ENCODE measurements at places on chromosomes 6 and 20. TPM values are rescaled to one million over a fixed set of nuclear protein-coding genes. Genes with fewer than 3 reads are reported as not detected.

- no peaks in the 10 kb centered on the region for H3K4me1 ChIP-seq
- no peak for DNase-seq
- H3K27me3 ChIP-seq: no peaks in the 10 kb centered on the region
- no peak overlapping the region for H3K4me3 ChIP-seq
These were observed 166.1 kb upstream of the CST7 start for GRCh38 chr20:24782801-24783630.

DNA sequence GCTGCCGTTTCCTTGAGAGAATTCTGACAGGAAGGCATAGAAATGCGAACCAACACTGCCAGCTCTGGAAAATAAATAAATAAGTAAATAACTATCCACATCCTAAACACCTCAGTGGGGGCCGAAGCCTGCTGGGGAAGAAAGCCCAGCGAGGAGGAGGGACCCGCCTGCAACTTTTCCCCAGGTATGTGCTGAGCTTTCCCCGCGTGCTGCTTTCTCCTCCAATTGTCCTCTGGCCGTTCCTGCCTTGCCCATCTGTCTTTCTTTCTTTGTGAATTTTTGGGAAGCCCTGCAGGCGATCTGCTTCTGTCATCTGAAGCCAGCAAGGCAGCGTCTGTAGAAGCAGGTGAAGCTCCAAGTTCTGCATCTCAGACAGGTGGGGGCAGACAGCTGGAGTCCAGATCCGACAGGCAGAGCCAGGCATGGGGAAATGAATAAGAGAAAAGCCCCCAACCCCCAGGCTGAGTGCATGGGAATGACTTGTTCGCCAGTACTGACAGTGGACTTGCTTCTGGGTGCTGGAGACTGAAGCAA is 49.2 kb upstream of the IL17A start:
- DNase-seq: no peak
- no peak overlapping the region for H3K27ac ChIP-seq
- H3K27me3 ChIP-seq: no peaks in the 10 kb centered on the region
- H3K36me3 ChIP-seq: no peaks in the 10 kb centered on the region

FOXF2 gene
- 0.36 TPM for total RNA-seq

GRCh38 chr6:111925296-111925695 is 52.0 kb upstream of the FYN start:
- H3K27ac ChIP-seq: no peak overlapping the region
- no peaks in the 10 kb centered on the region for H3K4me1 ChIP-seq
- no peak for DNase-seq
- no peak overlapping the region for H3K4me3 ChIP-seq
- no peaks in the 10 kb centered on the region for H3K27me3 ChIP-seq

GRCh38 chr6:93751969-93752368 is 332.6 kb upstream of the EPHA7 start:
- H3K4me3 ChIP-seq: no peak overlapping the region
- no peak overlapping the region for H3K27ac ChIP-seq
- H3K4me1 ChIP-seq: no peaks in the 10 kb centered on the region
- no peaks in the 10 kb centered on the region for H3K27me3 ChIP-seq
- DNase-seq: no peak
- no peaks in the 10 kb centered on the region for H3K36me3 ChIP-seq

GRCh38 chr20:60244373-60245146 is 286.3 kb downstream of the CDH26 start:
- no peaks in the 10 kb centered on the region for H3K4me1 ChIP-seq
- DNase-seq: no peak
- H3K27me3 ChIP-seq: no peaks in the 10 kb centered on the region

GRCh38 chr20:21511485-21511849 is 2.4 kb downstream of the NKX2-2 start:
- no peak overlapping the region for H3K27ac ChIP-seq
- H3K4me1 ChIP-seq: peaks cover 22% of the 10 kb centered on the region
- peaks cover 92% of the 10 kb centered on the region for H3K27me3 ChIP-seq

MPIG6B gene
- total RNA-seq: not detected

FLOT1 gene
- 162 TPM for total RNA-seq

DNA sequence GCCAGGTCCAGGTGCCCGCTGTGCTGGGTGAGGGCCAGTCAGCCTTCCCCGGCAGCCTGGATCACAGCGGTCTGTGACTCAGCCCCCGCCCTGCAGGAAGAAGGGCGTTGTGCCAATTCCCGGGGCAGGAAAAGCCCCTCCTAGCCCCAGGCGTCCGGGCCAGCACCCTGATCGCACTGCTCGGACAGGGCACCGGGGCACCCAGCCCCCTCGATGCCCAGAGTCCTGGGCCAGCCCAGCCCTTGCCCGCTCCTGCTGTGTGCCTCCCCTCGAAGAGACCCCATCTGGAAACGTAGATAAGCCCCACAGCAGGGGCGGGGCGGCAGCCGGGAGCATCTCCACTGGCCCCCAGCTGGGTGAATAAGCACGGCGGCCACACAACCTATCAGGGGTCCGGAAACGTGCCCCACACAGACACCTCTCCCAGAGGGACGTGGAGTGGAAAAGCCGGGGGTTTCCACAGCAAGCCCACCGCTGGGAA is 9.9 kb downstream of the LAMA5 start:
- no peaks in the 10 kb centered on the region for H3K36me3 ChIP-seq
- no peaks in the 10 kb centered on the region for H3K27me3 ChIP-seq
- H3K4me1 ChIP-seq: peaks cover 52% of the 10 kb centered on the region
- H3K27ac ChIP-seq: peak overlapping the region; percentile 88
- DNase-seq: peak; percentile 86
- H3K4me3 ChIP-seq: no peak overlapping the region

HLA-DRB5 gene
- total RNA-seq: not detected

- no peak overlapping the region for H3K27ac ChIP-seq
- DNase-seq: no peak
These were observed 18.4 kb upstream of the SNPH start for GRCh38 chr20:1247689-1248088.

UTRN gene
- total RNA-seq: 84.3 TPM

SPACA1 gene
- total RNA-seq: not detected

CTCFL gene
- total RNA-seq: not detected

DNA sequence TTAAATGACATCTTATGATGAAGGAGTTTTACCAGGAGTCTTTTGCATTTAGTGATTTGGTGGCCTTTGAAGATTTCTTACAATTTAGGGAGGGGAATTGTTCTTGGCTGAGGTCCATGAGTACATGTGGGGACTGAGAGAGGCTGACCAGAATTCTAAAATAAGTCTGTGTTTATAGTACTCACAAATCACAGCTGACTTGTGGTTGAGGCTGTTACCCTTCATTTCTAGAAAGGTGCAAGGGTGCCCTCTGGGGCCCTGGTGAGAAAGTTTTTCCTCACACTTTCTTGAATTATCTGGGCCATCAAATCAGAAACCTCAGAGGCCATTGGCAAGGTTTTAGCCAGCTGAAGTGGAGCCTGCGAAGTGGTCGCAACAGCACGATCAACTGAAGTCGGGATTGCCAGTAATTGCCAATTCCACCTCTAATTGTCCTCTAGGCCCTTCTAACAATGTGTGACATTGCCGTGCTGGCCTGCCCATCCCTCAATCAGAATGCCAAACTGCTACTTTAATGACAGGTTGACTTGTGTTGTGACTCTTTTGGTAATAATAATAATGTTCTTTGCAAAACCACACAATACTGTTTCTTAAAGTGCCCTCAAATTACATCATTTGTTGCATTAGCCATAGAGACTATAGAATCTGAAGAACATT is 221.6 kb downstream of the OGFRL1 start:
- peak; percentile 48 for DNase-seq
- H3K36me3 ChIP-seq: no peaks in the 10 kb centered on the region
- no peak overlapping the region for H3K27ac ChIP-seq
- H3K4me1 ChIP-seq: no peaks in the 10 kb centered on the region
- no peak overlapping the region for H3K4me3 ChIP-seq
- no peaks in the 10 kb centered on the region for H3K27me3 ChIP-seq

CEP85L gene
- total RNA-seq: 29.0 TPM

GRCh38 chr6:87088076-87088475 is 6.8 kb downstream of the CGA start:
- DNase-seq: no peak
- H3K36me3 ChIP-seq: no peaks in the 10 kb centered on the region
- no peaks in the 10 kb centered on the region for H3K4me1 ChIP-seq
- H3K27ac ChIP-seq: no peak overlapping the region
- no peaks in the 10 kb centered on the region for H3K27me3 ChIP-seq

DNA sequence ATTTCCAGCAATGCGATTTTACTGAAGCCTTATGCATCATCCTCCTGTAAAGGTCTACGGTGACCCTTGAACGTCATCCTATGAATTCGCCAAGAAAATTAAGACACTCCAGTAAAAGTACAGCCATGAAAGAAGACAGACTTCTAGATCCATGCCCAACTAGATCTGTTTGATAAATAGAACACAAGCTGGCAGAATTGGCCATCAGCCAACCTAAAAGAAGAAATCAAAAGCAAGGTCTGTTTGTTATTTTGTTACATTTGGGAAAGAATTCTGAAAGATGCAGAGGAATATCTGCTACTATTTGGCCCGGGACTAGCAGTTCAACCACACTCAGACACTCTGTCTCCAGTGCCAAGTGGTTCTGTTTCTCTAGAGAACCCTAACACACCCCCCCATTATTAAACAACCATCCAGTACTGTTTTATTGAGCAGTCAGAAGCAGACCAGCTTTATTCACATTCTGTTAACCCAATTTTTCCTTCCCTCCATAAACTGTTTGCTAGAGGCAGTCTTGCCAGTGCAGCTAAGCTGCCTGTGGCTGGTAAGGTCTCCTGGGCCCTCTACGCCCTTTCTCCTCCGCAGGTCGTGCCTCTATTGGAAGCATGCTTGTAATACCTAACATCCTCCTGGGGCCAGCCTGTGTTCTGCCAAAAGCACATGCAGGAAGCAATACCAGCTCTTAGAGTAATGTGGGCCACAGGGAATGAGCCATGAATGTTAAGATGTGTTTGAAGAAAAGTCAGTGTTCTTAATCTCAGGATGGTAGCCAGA is 30.7 kb downstream of the LY86 start:
- H3K4me3 ChIP-seq: no peak overlapping the region
- no peak for DNase-seq
- no peak overlapping the region for H3K27ac ChIP-seq
- no peaks in the 10 kb centered on the region for H3K36me3 ChIP-seq
- no peaks in the 10 kb centered on the region for H3K4me1 ChIP-seq

GRCh38 chr6:107716688-107717089 is 107.4 kb downstream of the SCML4 start:
- H3K36me3 ChIP-seq: no peaks in the 10 kb centered on the region
- H3K27ac ChIP-seq: no peak overlapping the region
- H3K27me3 ChIP-seq: peaks cover 8% of the 10 kb centered on the region
- DNase-seq: peak; percentile 25
- H3K4me3 ChIP-seq: no peak overlapping the region

FAM184A gene
- 1.8 TPM for total RNA-seq

DNA sequence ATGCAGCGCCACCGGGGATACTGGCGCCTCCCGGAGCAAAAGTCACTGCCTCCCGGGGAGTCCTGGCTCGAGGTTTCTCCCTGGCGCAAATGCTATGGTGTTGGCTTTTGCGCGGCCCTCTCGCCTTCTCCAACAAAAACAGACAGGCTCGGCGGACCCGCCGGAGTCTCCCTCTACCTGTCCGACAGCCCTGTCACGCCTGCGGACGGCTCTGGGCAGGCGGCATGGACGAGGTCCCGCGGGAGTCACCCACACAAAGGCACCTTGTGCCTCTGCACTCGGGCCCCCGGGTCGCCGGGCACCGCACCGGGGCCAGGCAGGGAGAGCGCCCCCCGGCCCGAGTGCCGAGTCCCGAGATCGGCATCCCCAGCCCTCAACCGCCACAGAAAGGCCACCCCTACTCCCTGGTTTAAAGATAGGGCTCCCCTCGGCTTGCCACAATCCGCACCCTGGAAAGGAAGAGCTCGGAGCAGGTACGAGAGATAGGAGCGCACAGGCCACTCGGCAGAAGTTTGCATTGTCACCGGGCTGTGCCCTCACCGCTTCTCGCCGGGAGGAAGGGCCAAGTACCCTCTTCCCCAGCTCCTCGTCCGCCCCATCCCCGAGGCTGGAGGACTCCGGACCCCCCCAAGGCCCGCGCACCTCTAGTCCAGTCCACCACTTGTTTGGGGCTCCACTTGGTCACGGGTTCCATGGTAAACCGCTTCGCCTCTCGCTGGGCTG is 903 bp downstream of the CNKSR3 start:
- H3K4me3 ChIP-seq: peak overlapping the region; percentile 70
- peak; percentile 24 for DNase-seq
- H3K4me1 ChIP-seq: peaks cover 12% of the 10 kb centered on the region
- H3K36me3 ChIP-seq: no peaks in the 10 kb centered on the region
- no peaks in the 10 kb centered on the region for H3K27me3 ChIP-seq

- no peaks in the 10 kb centered on the region for H3K36me3 ChIP-seq
- no peaks in the 10 kb centered on the region for H3K27me3 ChIP-seq
- H3K4me1 ChIP-seq: peaks cover 4% of the 10 kb centered on the region
- no peak overlapping the region for H3K4me3 ChIP-seq
- no peak for DNase-seq
These were observed 45.3 kb upstream of the HFE start for GRCh38 chr6:26041946-26042345.

KCNQ2 gene
- 0.69 TPM for total RNA-seq

DNA sequence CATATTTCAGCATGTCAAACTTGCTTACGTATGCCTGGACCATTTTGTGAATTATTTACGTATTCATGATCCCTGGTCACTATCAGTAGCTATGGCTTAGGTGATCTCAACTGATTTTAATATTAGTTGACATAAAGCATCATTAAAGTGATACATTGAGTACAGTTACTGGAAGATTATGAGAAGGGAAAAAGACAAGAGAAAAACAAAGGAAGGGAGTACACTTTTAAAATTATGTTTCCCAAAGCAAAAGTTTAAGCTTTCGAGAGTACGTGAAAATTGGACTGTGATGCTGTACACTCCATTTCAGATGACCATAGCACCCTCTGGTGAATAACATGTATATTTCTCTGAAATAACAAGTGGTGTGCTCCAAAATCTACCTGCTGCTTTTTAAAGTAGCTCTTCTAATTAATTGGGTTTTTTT is 215.0 kb upstream of the HSF2 start:
- H3K4me1 ChIP-seq: no peaks in the 10 kb centered on the region
- no peaks in the 10 kb centered on the region for H3K36me3 ChIP-seq
- no peak overlapping the region for H3K27ac ChIP-seq

- H3K27me3 ChIP-seq: no peaks in the 10 kb centered on the region
- no peaks in the 10 kb centered on the region for H3K36me3 ChIP-seq
- no peak overlapping the region for H3K4me3 ChIP-seq
These were observed 2.6 kb downstream of the ASF1A start for GRCh38 chr6:118896339-118897136.

DNA sequence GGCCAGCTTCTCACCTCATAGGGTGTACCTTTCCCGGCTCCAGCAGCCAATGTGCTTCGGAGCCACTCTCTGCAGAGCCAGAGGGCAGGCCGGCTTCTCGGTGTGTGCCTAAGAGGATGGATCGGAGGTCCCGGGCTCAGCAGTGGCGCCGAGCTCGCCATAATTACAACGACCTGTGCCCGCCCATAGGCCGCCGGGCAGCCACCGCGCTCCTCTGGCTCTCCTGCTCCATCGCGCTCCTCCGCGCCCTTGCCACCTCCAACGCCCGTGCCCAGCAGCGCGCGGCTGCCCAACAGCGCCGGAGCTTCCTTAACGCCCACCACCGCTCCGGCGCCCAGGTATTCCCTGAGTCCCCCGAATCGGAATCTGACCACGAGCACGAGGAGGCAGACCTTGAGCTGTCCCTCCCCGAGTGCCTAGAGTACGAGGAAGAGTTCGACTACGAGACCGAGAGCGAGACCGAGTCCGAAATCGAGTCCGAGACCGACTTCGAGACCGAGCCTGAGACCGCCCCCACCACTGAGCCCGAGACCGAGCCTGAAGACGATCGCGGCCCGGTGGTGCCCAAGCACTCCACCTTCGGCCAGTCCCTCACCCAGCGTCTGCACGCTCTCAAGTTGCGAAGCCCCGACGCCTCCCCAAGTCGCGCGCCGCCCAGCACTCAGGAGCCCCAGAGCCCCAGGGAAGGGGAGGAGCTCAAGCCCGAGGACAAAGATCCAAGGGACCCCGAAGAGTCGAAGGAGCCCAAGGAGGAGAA is 10.5 kb downstream of the GNAS-AS1 start:
- DNase-seq: no peak
- H3K27me3 ChIP-seq: no peaks in the 10 kb centered on the region
- no peaks in the 10 kb centered on the region for H3K4me1 ChIP-seq
- no peak overlapping the region for H3K4me3 ChIP-seq
- no peaks in the 10 kb centered on the region for H3K36me3 ChIP-seq

VARS1 gene
- 90.8 TPM for total RNA-seq

Data from adrenal gland (tissue), 19 donors.